ENCODE measurements at places on chromosomes 11 and 22.

- no peak for DNase-seq
Measured at GRCh38 chr11:111846636-111847035, 24.7 kb downstream of the ALG9 start.

DNA sequence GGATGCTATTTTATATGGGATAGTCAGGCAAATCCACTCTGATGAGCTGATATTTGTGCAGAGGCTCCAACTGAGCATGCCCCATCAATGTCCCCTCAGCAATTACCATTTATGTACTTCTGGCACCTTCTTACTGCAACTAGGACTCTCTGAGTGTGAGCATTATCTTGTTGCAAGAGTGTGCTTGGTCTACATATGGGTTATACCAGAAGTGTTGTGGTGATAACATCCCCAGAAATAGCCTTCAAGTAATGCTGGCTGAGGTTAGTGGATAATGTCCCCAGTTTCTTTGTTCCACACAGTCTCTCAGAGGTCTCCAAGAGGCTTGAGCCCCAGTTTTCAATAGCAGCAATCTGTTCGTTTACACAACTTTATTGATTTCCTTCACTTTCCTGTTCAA lies 408.6 kb downstream of the JRKL start:
- DNase-seq = no peak

- no peak for DNase-seq
Measured at GRCh38 chr22:33467080-33467479, 408.9 kb upstream of the SYN3 start.

GRCh38 chr22:26534874-26535602 lies 22.8 kb upstream of the TFIP11 start:
- DNase-seq = no peak

DNA sequence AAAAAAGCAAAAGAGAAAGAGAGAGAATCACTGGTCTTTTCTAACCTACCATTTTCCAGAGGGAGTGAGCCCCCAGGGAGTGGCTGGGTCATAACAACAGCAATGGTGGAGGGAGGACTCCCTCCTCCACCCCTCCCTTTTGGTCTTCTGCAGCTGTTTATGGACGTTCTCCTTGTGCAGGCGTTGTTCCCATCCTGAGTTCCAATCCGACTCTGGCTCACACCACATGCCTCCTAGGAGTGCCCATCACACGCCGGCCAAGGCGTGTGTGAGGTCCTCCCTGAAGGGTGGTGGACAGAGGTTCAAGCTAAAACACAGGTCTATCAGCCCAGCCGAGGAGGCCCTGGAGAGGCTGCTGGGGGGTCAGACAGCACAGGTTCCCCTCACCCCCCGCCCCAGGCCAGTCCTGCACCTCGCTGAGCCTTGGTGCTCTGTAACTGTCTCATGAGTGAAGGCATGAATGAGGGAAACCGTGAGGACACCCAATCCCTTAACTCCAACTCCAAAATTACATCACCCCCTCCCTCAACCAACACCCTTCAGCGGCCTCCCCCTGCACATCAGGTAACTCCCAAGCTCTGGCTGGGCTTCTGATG lies 29.4 kb downstream of the IFT27 start:
- no peak for DNase-seq

GRCh38 chr22:31448382-31448781 lies 41.3 kb downstream of the EIF4ENIF1 start:
- no peak for DNase-seq
